ENCODE measurements at places on chromosomes 1 and 21. TPM values are rescaled to one million over a fixed set of nuclear protein-coding genes. Genes with fewer than 3 reads are reported as not detected.

NHLH1 gene
- total RNA-seq: not detected

TFAP2E gene
- 10.2 TPM for total RNA-seq

HOOK1 gene
- total RNA-seq: not detected

FCRL4 gene
- not detected for total RNA-seq

S100A8 gene
- 33.5 TPM for total RNA-seq

MAP3K21 gene
- 2.6 TPM for total RNA-seq

KCNA3 gene
- not detected for total RNA-seq

OR2L3 gene
- total RNA-seq: not detected

TRIM67 gene
- total RNA-seq: not detected

SLAMF8 gene
- total RNA-seq: 6.7 TPM

INKA2 gene
- total RNA-seq: not detected

PTPN22 gene
- total RNA-seq: 2.3 TPM

AXDND1 gene
- not detected for total RNA-seq

HUNK gene
- total RNA-seq: 0.64 TPM

SEMA6C gene
- 31.8 TPM for total RNA-seq

MROH7 gene
- 2.0 TPM for total RNA-seq

IL12RB2 gene
- total RNA-seq: not detected

AGMAT gene
- total RNA-seq: 1.1 TPM

SPRR2B gene
- total RNA-seq: not detected

Data from ascending aorta (tissue), 2 donors.